ENCODE measurements at places on chromosomes 7 and 10.

GRCh38 chr10:17085011-17085725, 44.4 kb downstream of the CUBN start:
- no peak for DNase-seq

- DNase-seq = no peak
Observed at GRCh38 chr7:149330914-149331567, 69.0 kb downstream of the ZNF783 start.

- DNase-seq = no peak
Observed at GRCh38 chr7:115410972-115411686, 489.2 kb downstream of the MDFIC start.

DNA sequence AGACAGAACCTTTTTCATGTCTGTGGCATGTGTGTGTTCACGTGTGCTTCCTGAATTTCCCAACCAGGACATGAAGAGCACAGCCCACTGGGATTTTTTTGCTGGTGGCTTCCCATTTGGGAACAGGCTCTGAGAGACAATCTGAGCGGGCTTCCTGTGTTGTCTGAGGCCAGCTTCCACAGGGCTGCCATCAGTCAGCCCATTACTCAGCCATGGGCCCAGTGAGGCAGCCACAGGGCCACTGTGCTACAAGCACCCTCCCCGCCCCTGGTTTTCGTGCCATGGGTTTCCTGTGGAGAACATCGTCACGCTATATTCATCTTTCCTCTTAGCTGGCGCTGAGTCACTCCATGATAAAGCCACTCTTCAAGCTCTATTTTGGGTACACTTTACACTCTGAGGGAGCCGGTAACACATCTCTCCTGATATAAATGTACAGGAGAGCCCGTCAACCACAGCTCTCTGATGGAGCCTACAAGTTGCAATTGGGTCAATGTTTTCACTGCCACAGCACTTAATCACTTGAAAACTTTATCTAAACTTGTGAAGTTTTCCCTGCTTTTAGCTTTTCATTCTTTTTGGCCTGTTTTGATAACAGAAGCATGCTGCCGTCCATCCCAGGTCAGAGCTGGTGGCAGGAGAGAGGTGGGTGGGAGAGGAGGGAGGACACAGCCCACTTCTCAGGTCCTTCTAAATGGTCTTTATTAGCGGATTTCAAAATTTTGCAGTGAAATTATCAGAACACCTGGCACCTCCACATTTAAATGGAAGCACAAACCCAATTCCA, 96.9 kb downstream of the HIPK2 start:
- DNase-seq = peak; percentile 63

GRCh38 chr10:100347568-100348195, 649 bp downstream of the SCD start:
- DNase-seq = no peak

DNA sequence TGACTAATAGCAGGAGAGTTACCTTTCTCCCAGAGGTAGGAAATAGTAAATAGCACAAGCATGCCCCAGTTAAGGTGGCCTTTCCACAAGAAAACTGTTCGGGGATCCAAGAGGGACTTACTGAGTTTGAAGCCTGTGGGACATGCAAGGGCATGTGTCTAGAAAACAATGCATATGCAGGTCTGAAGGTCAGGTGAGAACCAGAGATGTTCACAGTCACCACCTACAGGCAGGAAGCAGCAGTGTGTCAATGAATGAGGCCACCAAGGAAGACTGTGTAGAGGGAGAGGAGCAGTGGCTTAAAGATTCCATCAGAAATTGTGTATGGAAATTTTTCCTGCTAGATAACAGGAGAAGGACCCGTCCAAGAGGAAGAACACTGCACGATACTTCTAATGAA, 66.0 kb downstream of the CALD1 start:
- DNase-seq = peak; percentile 19

GRCh38 chr7:132576721-132577085, 433 bp upstream of the PLXNA4 start:
- no peak for DNase-seq

- DNase-seq = no peak
Observed at GRCh38 chr10:22713853-22714478, 412 bp downstream of the PIP4K2A start.

- DNase-seq = peak; percentile 44
Observed at GRCh38 chr10:93813507-93814465, 56.0 kb downstream of the LGI1 start.

All from HTR-8/SVneo (cell line).